ENCODE measurements at places on chromosomes 13 and 19.

DNA sequence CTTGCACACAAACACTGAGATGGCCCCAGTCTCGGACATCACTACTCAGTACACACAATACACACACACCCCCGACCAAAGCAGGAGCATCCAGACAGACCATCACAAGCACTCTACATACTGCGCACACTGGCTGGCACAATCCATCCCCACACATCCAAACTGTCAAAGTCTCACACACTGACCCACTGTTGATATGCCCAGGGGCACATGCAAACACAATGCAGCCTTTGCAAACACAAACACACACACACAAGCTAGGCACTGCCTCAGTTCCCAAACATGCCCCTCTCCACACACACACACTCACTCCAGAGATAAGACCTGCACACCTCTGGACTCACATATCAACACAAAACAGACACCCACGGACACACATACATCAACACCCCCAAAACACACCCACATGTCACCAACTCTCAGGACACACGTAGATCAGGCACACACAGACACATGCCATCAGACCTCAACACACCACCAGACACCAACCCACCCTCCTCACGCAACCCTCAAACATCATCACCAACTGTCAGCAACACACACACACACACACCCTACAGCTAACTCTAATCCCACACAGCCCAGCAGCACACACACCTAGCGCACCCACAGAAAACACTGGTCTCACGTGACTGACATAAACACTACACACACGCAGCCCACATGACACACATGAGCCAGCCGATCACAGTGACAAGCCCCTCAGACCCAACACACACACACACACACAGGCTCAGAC is 1.9 kb downstream of the BBC3 start:
- no peak for DNase-seq

- DNase-seq: no peak
These were observed 32.7 kb upstream of the DCLK1 start for GRCh38 chr13:36163809-36164308.

DNA sequence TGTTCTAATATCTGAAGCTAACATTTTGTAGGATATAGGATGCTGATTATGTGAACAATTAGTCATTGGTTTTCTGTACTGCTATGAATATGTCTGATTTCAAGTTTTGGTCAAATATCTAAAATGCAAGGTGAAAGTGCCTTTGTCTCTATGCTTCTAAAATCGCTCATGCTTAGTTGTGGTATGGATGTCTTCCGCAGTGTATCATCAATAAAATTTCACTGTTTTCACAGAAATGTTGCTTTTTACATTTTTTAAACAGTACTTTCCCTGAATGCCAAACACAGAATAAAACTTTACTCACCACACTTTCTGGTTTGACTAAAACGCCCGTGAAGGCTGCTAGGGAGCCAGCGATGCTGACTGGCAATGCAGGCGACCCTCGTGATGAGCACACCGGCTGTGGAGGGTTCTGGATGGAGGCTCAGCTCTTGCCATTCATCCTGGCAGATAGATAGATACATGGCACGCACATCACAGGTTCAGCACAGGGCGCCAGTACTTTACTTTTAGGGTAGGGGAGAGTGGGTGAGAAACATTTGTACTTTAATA is 40.1 kb downstream of the SLC7A9 start:
- no peak for DNase-seq

- no peak for DNase-seq
These were observed 39.4 kb downstream of the RFX2 start for GRCh38 chr19:6070720-6071485.

GRCh38 chr13:108155185-108156106 is 59.9 kb downstream of the LIG4 start:
- peak; percentile 13 for DNase-seq

- DNase-seq: no peak
These were observed 244.0 kb downstream of the COL4A1 start for GRCh38 chr13:110062777-110063442.

- no peak for DNase-seq
These were observed 55.6 kb upstream of the ALOX5AP start for GRCh38 chr13:30679483-30680330.

DNA sequence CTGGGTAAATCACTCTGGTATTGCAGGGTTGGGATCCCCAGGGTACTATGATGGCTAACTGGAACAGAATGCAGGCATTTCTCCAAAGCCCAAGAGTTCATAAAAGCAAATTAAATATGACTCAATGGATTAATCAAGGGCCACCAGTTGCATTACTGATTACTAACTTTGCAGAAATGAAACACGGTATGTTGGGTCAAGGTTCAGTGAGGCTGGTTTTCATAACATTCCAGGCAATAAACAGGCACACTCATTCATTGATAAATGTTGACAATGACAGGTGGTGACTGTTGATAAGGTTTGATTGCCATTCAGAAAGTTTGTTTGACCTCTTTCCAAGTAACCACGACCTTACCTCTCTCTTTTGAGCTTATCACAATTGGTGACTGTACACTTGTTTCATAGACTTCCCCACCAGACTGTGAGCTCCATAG is 506 bp upstream of the AP1M1 start:
- no peak for DNase-seq

- DNase-seq: no peak
These were observed 4.8 kb downstream of the PNKP start for GRCh38 chr19:49862391-49863253.

GRCh38 chr13:66501181-66501580 is 729.0 kb downstream of the PCDH9 start:
- DNase-seq: no peak

DNA sequence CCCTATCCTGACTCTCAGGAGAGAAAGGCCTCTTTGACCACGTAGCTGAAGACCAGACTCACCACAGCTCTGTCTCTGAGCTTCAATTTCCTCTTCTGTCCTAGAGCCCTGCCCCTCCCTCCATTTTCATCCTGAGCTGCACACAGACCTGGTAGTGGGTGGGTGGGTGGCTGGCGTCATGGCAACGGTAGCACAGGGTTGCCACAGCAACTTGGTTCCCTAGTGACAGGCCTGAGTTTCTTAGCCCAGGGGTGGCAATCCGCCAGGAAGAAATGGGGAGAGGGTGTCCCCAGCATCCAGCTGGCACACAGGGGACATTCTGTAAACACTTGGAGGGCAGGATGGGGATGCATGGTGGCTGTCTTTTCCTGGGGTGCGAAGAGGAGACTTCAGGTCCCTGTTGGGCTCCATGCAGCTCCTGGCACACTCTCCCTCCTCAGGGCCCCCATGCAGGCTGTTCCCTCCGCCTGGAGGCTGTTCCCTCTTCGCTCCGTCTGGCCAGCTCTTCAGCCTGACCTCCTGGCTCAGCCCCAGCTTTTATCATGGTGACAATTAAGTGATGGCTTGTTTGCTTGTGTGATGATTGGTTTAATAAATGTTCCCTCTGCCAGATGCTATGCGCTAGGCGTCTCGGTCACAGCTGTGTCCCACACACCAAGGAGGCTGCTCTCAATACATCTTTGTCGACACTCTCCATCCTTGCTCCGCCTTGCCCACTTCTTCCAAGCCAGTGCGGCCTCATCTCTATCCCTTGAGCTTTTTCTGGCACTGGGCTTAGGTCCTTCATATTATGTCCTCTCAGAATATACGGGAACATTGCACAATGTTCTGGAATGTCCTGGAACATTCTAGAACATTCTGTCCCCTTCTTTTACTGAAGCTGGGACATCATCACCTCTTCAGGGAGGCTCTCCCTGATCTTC is 7.4 kb upstream of the KLHL26 start:
- DNase-seq: no peak

DNA sequence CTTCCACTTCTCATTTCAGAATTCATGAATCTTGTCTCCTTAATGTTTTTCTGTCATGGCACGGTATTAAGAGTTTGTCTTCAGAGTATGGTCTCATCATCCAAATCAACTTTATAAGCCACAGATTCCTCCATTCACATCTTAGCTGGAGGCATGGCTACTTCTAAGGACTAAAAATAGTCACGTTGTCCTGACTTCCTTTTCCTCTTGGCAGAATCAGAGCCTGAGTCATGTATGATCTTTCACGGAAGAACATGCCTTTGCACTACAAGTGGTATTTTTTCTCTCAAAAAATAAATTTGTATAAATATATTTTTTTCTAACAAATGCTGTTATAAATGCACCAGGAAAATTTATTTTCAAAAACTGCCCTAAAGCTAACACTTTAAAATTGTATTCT is 71.4 kb downstream of the ALOX5AP start:
- DNase-seq: no peak

DNA sequence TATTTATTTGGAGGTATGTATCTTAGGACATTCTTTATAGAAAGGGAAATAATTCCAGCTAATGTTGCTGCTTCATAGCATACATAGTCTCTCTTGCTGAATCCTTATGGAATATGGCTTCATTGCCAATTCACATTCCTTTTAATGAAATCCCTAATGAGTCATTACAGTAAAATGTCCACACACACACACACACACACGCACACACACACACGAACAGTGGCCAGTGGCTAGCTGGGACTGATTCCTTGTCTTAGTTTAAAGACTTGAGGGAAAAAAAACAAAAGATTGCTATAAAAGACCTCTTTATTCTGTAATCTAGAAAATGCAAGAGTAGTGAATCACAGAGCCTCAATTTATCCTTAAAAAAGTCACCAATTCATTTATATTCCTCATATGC is 301.6 kb downstream of the SLITRK6 start:
- DNase-seq: no peak

DNA sequence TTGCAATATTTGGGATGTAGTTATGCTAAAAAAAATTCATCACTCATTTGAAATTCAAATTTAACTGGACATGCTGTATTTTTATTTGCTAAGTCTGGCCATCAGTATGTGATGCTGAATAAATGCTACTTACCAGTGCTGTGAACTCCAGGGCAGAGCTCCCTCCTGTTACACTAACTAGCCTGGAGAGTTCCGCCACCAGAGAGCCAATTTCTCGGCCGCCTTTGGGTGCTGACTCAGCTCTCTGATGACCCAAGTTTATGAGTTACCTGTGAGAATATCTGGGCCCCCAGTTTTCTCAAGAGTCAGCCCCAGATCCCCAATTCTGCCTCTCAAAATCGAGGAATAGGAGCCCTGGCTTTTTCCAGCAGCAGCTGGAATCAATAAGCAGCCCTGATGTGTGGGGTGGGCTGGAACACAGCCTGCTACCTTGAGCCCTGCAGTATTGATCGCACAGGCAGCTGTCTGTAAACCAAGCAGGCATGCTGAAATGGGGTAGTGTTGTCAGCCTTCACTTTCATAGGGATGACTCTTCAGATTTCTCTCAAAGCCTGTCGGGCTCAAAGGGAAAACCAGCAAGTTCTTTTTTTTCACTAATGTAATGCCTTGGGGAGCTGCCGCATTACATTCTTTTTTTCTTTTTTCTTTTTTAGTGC is 113.7 kb downstream of the DNAJC15 start:
- no peak for DNase-seq

DNA sequence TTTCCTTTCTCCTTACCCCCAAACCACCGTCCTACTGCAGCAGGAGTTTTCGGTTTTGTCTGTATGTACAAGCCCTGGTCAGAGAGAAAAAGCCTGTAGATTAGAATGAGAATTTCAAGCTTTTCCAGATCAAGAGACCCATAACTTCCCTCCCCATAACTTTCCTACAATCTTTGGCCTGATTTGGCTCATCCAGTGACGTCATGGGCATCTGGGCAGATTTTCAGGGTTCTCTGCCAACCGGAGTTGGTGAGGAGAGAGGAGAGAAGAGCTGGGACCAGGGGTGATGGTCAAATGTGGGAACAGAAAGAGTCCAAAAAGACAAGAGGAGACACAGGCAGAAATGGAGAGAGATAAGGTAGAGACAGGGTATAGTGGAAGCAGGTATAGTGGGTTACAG is 10.5 kb downstream of the IZUMO2 start:
- DNase-seq: no peak

- no peak for DNase-seq
These were observed 1692.9 kb upstream of the SLC10A2 start for GRCh38 chr13:104759069-104759468.

- DNase-seq: no peak
These were observed 133.2 kb downstream of the VWA8 start for GRCh38 chr13:41827507-41828213.

DNA sequence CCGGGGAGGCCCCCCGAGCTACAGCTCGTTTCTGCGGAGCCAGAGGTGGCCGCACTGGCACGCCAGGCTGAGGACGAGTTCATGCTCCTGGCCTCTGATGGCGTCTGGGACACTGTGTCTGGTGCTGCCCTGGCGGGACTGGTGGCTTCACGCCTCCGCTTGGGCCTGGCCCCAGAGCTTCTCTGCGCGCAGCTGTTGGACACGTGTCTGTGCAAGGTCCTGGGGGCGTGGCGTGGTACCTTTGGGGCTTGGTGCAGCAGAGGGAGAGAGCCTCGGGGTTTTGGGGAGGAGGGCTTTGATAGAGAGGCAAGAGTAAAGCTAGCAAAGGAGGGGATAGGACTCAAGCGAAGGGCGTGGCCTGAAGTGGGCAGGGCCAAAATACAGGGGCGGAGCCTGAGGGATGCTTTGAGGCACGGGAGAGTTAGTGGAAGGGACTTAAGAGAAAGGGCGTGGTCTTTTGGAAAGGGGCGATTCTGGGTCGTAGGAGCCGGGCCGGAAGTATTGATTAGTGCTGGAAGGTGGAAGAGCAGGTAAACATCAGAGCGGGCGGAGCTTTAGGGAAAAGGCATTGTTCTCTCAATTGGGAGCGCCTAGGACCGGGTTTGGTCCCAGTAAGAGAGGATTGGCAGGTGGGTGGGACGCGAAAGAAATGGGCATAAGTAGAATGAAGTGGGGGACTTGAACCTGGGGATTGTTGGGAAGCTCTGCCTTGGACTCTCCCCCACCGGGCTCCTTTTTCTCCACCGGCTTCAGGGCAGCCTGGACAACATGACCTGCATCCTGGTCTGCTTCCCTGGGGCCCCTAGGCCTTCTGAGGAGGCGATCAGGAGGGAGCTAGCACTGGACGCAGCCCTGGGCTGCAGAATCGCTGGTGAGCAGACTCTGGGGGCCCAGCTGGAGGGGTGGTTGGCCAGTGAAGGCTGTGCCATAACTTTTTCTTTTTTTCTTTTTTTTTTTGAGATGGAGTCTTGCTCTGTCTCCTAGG is 1.2 kb downstream of the PPM1N start:
- no peak for DNase-seq

- no peak for DNase-seq
These were observed 1.3 kb downstream of the CLDN10 start for GRCh38 chr13:95553581-95554385.

DNA sequence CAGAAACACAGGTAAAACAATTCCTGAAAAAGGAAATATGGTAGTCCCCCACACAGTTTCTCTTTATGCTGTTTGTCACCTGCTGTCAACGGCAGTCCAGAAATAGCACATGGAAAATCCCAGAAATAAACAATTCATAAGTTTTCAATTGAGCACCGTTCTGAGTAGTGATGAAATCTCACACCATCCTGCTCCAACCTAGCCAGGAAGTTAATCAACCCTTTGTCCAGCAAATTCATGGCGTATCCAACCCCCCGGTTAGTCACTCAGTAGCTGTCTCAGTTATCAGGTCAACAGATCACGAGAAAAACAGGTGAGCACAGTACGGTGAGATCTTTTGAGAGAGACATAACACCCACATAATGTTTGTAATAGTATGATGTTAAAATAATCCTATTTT is 74.2 kb downstream of the TUBGCP3 start:
- DNase-seq: no peak

DNA sequence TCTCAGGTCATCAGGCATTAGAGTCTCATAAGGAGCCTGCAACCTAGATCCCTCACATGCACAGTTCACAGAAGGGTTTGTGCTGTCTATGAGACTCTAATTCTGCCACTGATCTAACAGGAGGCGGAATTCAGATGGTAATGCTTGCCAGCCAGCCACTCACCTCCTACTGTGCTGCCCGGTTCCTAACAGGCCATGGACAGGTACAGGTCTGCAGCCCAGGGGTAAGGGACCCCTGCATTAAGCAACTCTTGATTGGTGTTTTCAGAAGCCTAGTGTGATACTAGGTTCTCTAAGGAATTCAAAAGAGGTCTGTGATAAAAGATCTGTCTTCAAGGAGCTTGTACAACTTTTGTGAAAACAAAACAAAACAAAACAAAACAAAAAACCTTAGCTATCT is 31.1 kb downstream of the CAB39L start:
- DNase-seq: no peak

Data from stimulated activated CD8-positive, alpha-beta memory T cell treated with anti-CD3 and anti-CD28 coated beads, Interleukin-2, amount 100 ng/mL, for 1 hour (primary cell).